Left forelimb (tissue), 1 donor: ENCODE measurements at places on chromosomes 11 and 22.

DNA sequence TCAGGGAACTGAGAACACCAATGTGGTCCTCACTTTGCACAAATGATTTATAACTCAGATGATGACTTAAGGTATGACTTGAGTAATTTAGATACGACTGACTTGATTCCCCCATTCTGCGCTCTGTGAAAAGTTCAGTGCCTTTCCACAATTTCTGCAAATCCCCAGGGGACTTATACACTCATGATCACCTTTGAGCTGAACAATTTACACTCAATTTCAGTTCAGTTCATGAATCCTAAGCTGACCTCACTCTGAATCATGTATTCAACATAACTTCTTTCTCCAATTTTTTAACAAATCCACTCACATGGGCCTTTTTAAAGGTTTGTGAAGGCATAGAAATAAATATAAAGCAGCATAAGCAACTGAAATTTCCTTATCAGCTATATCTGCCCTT lies 274.2 kb downstream of the FAM76B start:
- no peak for DNase-seq

GRCh38 chr11:85257837-85258236 lies 369.3 kb downstream of the DLG2 start:
- DNase-seq, result no peak

GRCh38 chr11:19392321-19392720 lies 151.6 kb upstream of the E2F8 start:
- peak; percentile 9 for DNase-seq

GRCh38 chr11:72584293-72584938 lies 89.8 kb downstream of the PDE2A start:
- no peak for DNase-seq

- DNase-seq, result no peak
Observed at GRCh38 chr22:42475122-42475521, 42.9 kb upstream of the NFAM1 start.

DNA sequence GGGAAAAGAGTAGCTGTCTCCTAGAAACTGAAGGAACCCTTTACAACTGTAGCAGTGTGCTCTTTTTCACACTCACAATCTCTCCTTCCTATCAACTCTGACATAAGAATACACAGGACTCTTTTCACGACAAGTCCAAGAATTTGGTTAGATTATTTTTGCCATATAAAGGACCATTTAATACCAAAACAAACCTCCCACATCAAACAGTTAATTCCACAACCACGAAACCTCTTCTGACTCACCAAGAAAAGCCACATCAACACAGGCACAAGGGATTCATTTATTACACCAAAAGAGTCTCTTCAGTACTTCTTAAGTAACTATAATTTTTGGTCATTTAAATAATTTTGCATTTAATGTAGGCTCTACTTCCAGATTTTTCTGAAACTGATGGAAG lies 222.6 kb upstream of the PITPNB start:
- no peak for DNase-seq

- DNase-seq, result no peak
Observed at GRCh38 chr22:32623943-32624342, 149.3 kb downstream of the FBXO7 start.

GRCh38 chr11:130465263-130465662 lies 16.8 kb downstream of the ADAMTS15 start:
- DNase-seq, result no peak

- no peak for DNase-seq
Observed at GRCh38 chr11:115709297-115709696, 205.1 kb upstream of the CADM1 start.

GRCh38 chr11:23976426-23976825 lies 520.4 kb upstream of the LUZP2 start:
- no peak for DNase-seq

DNA sequence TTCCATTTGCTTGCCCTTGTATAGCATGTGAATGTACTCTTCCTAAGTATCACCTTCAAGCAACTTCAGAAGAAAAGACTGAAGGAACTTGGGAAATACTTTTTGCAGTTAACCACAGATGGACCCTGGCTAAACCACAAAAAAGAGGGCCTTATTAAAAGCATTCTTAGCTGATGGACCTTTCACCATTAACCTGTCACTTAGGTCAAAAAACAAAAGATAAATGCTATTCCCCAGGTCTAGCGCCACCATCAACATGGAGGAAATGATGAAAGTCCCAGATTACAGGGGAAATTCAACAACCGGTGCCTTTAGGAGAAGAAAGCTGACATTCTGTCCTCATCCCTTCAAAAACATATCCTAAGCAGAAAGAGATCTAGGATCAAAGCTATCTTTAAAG lies 29.5 kb downstream of the STK33 start:
- no peak for DNase-seq

DNA sequence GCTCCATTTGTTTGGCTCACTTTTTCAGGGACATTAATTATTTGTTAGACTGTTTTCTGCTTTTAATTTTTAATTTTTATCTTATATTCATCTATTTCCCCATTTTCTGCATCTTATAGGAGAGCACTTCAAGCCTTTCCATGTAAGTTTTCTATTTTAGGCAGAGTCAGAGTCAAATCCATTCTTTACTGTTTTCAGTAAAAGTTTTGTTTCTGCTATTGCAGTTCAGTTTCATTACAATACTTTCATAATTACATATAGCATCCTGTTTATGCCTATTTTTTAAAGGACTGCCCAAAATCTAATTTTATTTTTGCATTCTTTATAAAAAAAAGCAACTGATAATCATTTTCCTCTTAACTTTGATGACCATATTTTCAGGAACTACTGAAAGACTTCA lies 3.8 kb upstream of the OR10A5 start:
- no peak for DNase-seq

DNA sequence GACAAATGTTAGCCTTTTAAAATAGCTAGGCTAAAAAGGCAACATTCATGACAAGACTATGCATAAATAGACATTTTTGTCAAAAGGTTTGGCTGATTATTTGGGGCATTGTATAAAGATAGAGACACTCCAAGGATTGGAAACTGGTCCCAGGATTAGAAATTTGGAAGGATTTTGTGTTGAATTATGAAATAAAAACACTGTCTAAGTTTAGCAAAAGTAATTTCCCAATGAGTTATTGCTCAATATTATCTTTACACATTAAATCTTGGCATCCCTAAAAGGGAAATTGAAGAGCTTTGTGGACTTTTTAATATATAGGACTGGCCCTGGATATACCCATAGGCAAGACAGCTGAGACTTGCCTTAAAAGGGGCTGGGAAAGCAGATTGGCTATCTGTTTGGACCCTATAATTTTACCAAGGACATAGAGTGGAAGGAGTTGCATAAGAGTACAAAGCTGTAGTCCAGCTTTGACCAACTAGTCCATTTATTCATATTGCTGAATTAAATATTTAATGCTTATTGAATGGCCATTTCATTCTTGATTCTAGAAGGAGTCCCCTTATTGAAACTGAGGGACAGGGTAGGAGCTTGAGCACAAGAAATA lies 382.7 kb downstream of the METTL15 start:
- no peak for DNase-seq

DNA sequence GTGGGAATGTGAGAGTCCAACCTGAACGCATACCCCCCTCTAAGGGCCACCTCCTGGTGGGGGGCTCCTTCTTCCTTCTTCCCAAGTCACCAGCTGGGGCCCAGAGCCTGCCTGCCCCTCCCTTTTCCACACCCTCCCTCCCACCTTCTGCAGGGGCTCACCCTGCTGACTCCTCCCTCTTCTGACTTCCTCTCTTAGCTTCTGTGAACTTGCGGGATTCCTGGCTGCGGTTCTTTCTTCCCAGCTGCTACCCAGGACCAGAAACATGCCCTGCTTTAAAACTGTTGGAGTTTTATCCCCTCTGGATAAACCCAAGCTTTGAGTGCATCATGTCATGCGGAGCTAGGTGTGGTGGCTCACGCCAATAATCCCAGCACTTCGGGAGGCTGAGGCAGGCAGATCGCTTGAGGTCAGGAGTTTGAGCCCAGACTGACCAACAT lies 10.2 kb downstream of the LRRC74B start:
- DNase-seq, result no peak

DNA sequence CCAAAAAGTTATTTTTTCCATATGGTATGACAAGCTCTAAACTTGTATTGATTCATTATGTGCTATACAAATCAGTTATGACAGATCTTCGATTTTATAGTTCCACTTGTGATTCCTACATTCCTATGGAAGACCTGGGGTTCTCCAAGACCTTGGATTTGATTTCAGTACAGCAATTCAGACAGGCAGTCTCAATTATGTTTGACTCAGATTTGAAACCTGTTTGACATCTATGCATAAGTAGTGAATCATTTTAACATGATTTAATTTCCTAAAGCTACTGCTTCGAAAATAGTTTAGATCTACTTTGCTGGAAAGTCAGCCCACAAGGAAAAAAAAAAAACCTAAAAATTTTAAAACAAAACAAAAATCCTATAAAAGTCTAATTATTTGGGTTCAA lies 820.4 kb downstream of the LUZP2 start:
- DNase-seq, result no peak

DNA sequence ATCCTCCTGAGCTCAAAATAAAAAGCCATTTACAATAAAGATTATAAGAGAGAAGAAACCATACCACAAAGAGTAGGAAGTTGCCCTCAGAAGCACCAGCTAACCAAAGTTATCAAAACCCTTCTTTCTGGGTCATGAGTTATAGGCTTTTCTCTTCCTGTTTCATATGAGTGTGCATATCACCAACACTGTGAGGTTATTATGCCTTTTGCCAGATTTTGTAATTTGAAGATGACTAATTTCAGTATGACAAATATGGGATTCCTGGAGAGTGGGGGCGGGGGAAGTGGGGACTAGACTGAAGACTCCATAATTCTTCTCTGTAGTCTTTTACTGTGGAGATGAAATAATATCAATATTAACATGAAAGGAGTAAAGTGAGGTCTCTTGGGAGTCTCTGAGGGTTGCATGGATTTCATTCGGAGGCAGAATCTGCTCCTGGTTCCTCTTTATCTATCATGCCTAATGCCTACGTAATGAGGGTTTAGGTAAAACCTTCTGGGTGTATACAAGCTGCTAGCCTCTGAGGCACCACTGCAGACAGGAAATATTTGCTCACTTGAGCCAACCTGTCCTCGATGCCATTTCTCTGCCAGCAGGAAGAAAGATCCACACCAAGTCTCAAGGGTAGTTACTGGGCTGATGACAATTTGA lies 2.1 kb downstream of the LPXN start:
- DNase-seq, result no peak

DNA sequence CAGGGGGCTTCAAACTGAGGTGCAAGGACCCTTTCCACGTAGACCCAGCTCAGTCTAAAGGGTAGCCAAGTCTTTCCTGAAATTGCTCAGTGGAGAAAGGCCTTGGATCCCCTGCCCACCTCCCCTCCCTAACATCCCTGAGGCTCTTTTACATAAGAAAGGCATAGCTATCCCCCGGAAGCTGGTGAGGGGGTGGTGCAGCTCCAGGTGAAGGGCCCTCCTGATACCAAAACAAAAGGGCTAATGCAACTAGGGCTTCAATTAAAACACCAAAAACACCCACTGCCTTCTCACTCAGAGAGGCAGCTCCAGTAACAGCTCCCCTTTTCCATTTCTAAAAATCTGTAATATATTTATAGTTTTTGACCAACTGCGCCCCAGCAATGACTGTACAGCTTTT lies 5.8 kb downstream of the SHANK2 start:
- no peak for DNase-seq

DNA sequence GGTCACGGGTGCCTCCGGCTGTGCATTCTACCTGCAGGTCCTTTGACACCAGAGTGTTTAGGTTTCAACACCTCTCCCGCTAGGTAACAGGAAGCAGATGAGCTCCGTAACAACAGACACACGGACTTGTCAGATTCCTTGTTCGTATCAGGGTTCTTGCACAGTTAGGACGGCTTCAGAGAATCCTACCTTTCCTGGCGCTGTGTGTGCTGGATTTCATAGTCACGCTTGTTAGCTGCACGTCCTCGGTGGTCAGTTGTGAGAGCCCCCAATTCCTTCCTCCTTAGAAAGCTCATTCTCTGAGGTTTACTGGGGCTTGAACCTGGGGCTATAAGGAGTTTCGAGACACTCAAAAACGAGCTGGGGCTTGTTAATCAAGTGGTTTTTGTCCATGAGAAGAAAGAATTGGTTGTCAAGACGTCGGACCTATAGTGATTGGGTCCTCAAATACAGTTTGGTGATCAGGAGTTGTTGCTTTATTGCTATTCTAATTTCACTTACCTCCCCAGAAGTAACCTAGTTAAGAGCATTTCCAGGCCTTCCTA lies 664 bp downstream of the DDB2 start:
- no peak for DNase-seq

- DNase-seq, result no peak
Observed at GRCh38 chr11:93519179-93519578, 24.0 kb downstream of the SMCO4 start.

GRCh38 chr11:93552874-93553273 lies 9.7 kb upstream of the SMCO4 start:
- DNase-seq, result no peak

- no peak for DNase-seq
Observed at GRCh38 chr11:16789063-16789420, 50.6 kb downstream of the C11orf58 start.

- no peak for DNase-seq
Observed at GRCh38 chr11:126391970-126392632, 36.6 kb downstream of the ST3GAL4 start.

GRCh38 chr11:102637731-102638130 lies 12.6 kb upstream of the MMP20 start:
- no peak for DNase-seq

GRCh38 chr22:29449296-29449875 lies 11.0 kb downstream of the RFPL1 start:
- DNase-seq, result peak; percentile 61

DNA sequence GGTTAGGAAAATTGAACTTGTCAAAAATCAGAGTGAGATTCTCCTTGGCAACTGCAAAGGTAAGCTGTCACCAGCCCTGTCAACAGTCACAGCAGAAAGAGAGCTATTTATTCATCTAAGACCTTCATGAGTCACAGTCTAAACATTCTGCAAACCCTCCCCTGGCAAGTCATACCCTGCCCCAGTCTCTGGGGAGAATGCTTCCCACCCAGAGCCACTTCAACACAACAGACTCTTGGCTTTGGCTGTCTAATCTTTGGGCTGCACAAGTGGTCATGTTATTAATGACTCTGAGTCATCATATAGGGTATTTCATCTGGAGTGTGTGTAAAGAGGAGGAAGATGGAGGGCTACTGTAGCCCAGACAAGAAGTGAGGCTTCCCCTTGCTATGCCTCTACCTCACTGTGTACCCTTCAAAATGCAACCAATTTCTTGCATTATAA lies 153.4 kb downstream of the CCDC34 start:
- DNase-seq, result no peak

DNA sequence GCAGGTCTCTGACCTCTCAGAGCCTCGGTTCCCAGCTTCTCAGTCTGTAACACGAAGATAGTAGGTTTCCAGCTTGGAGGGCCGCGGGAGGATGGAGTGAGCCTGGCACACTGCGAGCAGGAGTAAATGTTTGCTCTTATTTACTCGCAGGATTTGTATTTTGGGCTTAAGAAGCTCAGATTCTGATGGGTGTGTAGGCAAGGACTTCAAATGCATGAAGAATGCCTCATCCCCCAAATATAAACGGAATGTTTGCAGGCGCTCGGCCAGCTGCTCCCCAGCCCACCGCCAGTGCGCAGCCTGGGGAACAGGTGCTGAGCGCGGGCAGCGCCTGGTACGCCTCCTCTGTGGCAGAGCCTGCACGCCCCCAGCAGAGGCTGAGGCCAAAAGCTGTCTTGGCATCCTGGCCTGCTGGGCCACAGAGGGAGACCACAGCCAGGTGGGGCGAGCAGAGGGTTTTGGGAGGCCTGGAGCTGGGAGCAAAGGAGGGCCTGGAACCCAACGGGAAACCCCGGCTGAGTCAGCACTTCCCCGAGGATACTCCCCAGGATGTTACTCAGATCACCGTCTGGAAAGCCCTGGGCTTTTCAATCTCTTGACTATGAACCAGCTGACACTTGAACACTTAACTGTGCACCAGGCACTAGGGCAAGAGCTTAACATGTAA lies 9.4 kb downstream of the EHD1 start:
- DNase-seq, result no peak

- no peak for DNase-seq
Observed at GRCh38 chr11:88420165-88420791, 82.7 kb upstream of the CTSC start.
